ENCODE measurements at places on chromosomes 3 and 15. TPM values are rescaled to one million over a fixed set of nuclear protein-coding genes. Genes with fewer than 3 reads are reported as not detected.

Gene ANKRD63
- total RNA-seq = not detected

Gene LAMB2
- total RNA-seq = 264 TPM

Gene TMEM212
- total RNA-seq = not detected

Gene A4GNT
- total RNA-seq = not detected

Gene CLSTN2
- total RNA-seq = not detected

Gene ACVR2B
- total RNA-seq = 3.6 TPM

Gene SNUPN
- 23.9 TPM for total RNA-seq

Gene CATSPER2
- total RNA-seq = 7.0 TPM

GRCh38 chr15:81312790-81313543 lies 11.0 kb downstream of the STARD5 start:
- DNase-seq = peak; percentile 99

DNA sequence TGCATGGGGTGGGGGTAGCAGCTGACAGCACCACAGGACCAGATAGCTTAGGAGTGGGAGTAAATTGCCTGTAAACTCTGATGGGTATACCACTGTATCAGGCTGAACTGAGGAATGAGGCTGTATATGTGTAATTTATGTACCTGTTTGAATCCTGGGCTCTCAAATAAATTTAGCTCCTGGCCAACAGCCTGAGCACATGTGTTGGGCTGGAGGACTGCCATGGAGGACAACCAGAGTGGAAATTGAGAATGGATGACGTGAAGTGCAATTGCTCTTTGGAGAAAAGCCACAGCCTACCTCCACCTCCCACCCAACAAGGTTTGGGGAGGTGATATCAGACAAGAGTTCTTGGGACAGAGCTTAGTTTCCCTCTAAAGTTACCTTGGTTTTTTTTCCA lies 328.6 kb upstream of the PROK2 start:
- no peak for DNase-seq

DNA sequence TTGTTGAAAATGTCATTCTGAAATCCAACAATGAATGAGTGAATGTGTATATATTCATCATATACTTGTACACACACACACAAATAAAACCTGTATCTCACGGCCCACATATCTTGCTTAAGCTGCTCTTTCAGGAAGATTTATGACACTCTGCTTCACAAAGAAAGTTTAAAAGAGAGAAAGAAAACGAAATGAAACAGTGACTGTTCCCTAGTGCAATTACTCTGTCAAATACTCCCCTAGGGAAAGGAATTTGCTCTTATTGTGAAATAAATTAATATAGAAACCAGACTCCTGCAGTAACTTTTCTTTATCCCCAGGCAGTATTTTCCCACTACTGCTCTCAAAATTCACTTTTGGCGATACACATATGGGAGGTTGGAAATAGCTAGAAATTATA lies 329.1 kb downstream of the VPS13C start:
- DNase-seq = no peak

GRCh38 chr15:33022629-33023028 lies 171.9 kb downstream of the FMN1 start:
- DNase-seq = peak; percentile 62

DNA sequence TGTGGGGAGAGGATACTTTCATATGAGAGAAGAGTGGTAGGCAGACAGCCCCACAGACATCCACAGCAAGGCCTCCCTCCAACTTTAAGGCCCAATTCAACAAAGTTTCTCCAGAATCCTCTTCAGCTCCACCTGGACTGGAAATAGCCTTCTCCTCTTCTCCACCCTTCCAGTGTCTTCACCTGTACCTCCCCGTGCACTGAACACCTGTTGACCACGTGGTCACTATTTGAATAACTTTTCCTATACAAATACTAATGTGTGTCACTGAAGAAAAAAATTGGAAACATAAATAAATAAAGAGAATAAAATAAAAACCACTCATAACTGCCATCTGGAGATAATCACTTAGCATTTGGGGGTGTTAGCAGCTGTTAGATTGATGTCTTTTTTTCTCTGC lies 52.9 kb downstream of the CCNL1 start:
- DNase-seq = no peak

DNA sequence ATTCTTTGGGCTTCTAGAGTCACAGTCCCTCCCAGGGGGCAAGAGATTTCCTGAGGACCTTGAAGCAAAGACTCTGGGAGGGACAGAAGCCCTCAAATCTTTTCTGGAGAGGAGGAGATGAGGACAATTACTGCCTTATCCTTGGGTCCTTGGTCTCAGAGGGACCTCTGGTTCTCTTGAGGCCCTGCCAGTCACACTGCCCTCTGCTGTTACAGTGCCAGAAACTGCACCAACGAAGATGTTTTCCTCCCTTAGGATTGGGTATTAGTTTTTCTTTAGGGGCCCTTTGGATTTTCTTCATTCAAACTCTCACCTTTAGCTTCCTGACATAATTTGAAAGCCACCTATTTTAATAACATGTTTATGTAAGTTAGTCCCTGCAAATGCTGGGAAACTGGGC lies 58.2 kb upstream of the SCN5A start:
- DNase-seq = peak; percentile 21

- no peak for DNase-seq
Measured at GRCh38 chr3:14360123-14360881, 42.1 kb upstream of the SLC6A6 start.

DNA sequence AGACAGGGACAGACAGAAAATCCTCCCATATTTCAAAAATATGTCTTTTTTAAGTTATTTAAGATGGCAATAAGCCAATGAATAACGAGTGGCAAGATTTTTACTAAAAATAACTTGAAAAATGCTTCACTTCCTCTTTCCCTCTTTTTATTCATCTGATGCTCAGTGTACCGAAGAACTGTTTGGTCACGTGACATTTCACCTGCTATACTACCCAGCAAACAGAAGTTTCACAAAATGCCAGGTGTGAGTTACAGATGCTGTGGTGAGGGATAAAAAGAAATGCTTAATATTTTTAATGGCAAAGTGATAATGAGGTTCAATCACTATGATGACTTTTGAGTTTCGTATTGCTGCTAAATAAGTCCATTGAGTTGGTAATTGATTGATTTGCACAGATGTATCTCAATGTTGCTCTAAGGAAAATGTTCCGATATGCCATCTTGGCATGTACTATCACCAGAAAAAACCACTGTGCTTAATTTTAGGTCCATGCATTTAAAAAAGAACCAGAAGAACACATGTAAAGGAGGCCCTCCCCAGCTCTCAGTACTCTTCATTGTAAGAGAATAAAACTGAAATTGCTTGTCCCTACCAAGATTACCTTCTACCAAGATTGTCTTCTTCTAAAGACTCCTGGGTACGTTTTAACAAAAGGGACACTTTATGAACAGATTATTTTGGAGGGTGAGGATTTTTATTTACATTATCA lies 26.0 kb upstream of the SEC62 start:
- DNase-seq = no peak

Measured in MCF 10A (cell line).